Body of pancreas (tissue), 4 donors: ENCODE measurements at places on chromosomes 6 and 20. TPM values are rescaled to one million over a fixed set of nuclear protein-coding genes. Genes with fewer than 3 reads are reported as not detected.

METTL24 gene
- 2.3 TPM for total RNA-seq

CDH26 gene
- total RNA-seq: 0.33 TPM

SEC23B gene
- total RNA-seq: 29.0 TPM

FAM83C gene
- not detected for total RNA-seq

HLA-DMB gene
- total RNA-seq: 3.0 TPM

IPCEF1 gene
- 5.7 TPM for total RNA-seq

CRISP2 gene
- total RNA-seq: not detected

ULBP1 gene
- total RNA-seq: not detected

DNA sequence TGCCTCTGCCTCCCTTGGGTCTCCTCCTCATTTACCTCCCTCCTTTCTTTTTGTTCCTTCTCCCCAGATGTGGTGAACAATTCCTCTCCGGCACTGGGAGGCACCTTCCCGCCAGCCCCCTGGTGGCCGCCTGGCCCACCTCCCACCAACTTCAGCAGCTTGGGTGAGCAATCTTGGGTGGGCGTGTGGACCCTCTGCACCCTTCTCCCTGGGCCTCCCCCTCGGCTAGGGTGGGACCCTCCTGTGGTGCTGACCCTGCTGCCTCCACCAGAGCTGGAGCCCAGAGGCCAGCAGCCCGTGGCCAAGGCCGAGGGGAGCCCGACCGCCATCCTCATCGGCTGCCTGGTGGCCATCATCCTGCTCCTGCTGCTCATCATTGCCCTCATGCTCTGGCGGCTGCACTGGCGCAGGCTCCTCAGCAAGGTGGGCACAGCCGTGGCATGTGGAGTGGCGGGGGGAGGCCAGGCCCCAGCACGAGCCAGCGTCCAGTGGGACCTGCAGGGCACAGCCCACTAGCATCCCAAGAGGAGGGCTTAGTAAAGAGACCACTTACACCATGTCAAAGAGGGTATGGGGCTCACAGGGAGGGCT lies 8.8 kb downstream of the DDR1 start:
- H3K36me3 ChIP-seq: peaks cover 33% of the 10 kb centered on the region
- no peak overlapping the region for H3K4me3 ChIP-seq
- peaks cover 7% of the 10 kb centered on the region for H3K4me1 ChIP-seq
- H3K27ac ChIP-seq: no peak overlapping the region
- no peaks in the 10 kb centered on the region for H3K27me3 ChIP-seq

GRCh38 chr6:158213925-158214674 lies 46.0 kb downstream of the GTF2H5 start:
- no peak overlapping the region for H3K4me3 ChIP-seq
- no peaks in the 10 kb centered on the region for H3K36me3 ChIP-seq
- no peaks in the 10 kb centered on the region for H3K27me3 ChIP-seq
- H3K27ac ChIP-seq: no peak overlapping the region
- DNase-seq: peak; percentile 63

GRCh38 chr6:66605971-66606370 lies 898.9 kb upstream of the EYS start:
- no peaks in the 10 kb centered on the region for H3K36me3 ChIP-seq
- no peak overlapping the region for H3K4me3 ChIP-seq
- no peak overlapping the region for H3K27ac ChIP-seq
- DNase-seq: no peak
- H3K27me3 ChIP-seq: no peaks in the 10 kb centered on the region
- no peaks in the 10 kb centered on the region for H3K4me1 ChIP-seq

DNA sequence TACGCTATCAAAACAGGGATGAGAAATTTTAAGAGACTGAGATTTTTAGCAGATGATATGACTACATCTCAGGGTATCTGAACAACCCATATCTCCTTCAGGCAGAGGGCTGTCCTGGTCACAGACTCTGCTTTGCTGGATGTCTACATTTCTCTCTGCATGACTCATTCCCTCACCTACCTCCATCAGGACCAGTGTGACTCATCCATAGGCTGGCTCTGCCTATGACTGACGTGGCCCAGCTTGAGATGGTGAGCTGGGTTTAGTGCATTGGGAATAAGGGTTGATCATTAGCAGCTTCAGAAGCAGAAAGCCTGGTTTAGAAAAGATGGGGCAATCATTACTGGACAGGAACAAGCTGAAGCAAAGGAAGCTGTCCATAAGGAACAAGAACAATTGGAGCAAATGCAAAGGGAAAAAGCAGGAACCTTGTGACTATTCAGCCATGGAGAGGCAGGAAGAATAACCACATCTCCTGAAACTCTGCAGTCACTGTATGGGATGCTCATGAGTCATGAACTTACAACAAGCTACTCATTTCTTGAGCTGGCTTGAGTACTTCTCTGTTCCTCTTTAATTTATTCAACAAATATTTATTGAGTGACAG lies 86.4 kb upstream of the CBLN4 start:
- H3K27ac ChIP-seq: no peak overlapping the region
- no peaks in the 10 kb centered on the region for H3K27me3 ChIP-seq
- no peaks in the 10 kb centered on the region for H3K36me3 ChIP-seq
- no peak for DNase-seq
- H3K4me1 ChIP-seq: no peaks in the 10 kb centered on the region
- H3K4me3 ChIP-seq: no peak overlapping the region

DNA sequence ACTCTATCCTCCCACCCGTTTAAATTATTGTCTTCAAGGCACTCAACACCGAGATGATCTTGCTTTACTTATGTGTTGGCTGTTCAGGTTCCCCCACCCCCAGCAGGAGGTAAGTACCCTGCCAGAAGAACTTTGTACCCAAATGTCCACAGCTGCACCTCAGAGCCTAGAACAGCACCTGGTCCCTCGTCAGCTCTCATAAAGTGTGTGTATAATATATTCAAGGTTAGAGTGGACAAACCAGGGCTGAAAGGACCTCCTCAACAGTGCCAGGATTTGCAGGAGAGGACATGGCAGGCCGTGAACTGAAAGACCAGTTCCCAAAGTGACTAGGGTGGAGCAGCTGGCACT lies 5.9 kb upstream of the CPXM1 start:
- no peak overlapping the region for H3K4me3 ChIP-seq
- H3K36me3 ChIP-seq: no peaks in the 10 kb centered on the region
- peaks cover 2% of the 10 kb centered on the region for H3K4me1 ChIP-seq
- no peaks in the 10 kb centered on the region for H3K27me3 ChIP-seq
- H3K27ac ChIP-seq: no peak overlapping the region

DNA sequence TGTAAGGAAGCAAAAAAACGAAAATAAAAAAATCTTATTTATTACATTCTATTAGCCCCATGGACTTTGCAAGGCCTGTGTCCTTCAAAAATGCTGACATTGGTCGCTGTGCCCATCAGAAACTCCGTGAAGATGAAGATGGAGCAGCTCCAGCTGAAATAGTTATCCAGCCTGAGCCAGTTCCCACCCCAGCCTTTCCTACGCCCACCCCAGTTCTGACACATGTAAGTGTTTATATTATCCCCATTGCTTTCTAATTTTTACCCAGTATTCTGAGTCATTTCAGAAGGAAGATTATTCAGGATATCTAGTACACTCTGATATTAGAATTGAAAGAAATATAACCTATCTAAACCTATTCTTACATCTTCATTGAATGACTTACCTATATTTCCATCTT lies 217.7 kb downstream of the ARHGAP18 start:
- no peak overlapping the region for H3K4me3 ChIP-seq
- no peak overlapping the region for H3K27ac ChIP-seq
- H3K27me3 ChIP-seq: no peaks in the 10 kb centered on the region
- no peaks in the 10 kb centered on the region for H3K36me3 ChIP-seq
- DNase-seq: no peak

DNA sequence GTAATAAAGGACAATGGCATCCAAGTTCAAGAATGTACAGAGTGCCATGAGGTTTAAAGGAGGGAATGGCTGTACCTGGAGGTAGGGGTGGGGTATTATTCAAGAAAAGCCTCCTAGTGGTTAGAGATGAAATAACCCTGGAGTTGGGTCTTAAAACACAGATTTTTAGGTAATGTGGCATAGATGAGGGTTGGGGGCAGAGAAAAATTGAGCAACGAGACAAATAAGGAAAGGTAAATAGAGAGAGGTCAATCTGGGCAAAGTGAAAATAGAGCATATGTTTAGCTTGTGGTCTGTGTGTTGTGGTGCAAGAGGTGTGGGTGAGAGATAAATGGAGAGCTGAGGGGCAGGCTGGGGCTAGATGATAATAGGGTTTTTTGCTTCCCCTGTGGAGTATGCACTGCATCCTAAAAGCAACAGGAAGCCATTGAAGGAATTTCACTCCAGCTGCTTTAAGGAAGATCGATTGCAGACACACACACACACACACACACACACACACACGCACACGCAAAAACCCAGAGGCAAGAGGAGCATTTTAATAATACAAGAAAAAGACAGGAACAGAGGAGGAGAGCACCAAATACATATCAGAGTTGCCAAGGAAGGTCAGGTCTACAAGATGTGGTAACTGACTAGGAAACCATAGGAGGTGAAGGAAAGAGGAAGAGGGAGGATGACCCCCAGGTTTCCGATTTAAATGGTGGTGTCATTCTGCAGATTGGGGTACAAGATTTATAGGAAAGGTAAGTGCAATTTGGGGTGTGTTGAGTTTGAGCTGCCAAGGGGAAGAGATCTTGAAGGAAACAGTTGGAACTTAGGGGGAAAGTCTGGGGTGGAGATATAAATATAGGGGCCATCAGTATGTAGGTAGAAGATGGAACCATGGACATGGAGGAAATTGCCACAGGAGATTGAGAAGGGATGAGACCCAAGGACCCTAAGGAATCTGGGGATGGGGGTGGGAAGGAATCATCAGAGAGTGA lies 31.3 kb upstream of the ADGRF1 start:
- H3K27ac ChIP-seq: no peak overlapping the region
- no peak for DNase-seq
- no peaks in the 10 kb centered on the region for H3K27me3 ChIP-seq
- H3K4me3 ChIP-seq: no peak overlapping the region
- no peaks in the 10 kb centered on the region for H3K36me3 ChIP-seq

DNA sequence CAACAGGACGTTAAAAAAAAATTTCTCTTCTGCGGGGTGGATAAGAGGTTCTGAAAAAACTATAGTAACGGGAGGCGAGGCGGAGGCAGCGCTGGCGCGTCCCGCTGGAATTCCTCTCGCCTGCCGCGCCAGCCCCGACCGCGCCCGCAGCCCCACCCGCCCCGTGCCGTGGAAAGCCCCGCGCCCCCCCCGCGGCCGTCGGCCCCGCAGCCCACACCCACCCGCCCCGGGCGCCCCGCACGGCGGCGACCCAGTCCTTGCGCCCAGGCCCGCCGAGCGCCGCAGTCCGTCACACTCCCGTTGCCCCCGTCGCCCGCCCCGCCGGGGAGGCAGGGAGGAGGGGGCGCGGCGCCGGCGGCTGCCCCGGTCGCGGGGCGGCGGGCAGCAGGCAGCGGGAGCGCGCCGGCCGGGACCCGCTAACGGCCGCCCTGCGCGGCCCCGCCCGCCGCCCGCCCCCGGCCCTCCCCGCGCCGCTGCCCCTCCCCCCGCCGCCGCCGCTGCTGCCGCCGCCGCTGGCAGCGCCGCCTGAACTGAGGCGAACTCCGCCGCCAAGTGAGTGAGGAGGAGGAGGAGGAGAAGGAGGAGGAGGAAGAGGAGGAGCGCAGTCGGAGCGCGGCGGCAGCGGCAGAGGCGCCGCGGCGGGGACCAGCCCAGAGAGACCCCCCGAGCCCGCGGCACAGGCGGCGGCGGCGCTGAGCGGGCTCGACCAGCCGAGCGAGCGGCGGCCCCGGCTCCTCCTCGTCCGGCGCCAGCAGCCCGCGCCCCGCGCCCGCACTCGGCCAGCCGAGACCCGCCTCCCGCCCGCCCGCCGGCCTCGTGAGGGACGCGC lies at the start of gene QKI:
Gene QKI (plus strand): TSS at position 602 of the 829 bp plus-strand sequence. CDS start 476 bp downstream, outside the sequence.
- no peaks in the 10 kb centered on the region for H3K27me3 ChIP-seq
- DNase-seq: peak; percentile 82
- H3K27ac ChIP-seq: peak within 1 kb of the TSS; percentile 98
- H3K4me1 ChIP-seq: peaks cover 16% of the 10 kb centered on the region

GRCh38 chr6:130034378-130035146 lies 16.2 kb downstream of the L3MBTL3 start:
- no peaks in the 10 kb centered on the region for H3K27me3 ChIP-seq
- H3K4me3 ChIP-seq: no peak overlapping the region
- no peaks in the 10 kb centered on the region for H3K36me3 ChIP-seq
- no peak for DNase-seq
- H3K27ac ChIP-seq: no peak overlapping the region

GRCh38 chr6:80477591-80477990 lies 371.1 kb downstream of the BCKDHB start:
- H3K27ac ChIP-seq: no peak overlapping the region
- no peak for DNase-seq
- H3K4me3 ChIP-seq: no peak overlapping the region
- no peaks in the 10 kb centered on the region for H3K36me3 ChIP-seq
- no peaks in the 10 kb centered on the region for H3K4me1 ChIP-seq

GRCh38 chr6:133033263-133033662 lies 207.9 kb upstream of the EYA4 start:
- H3K27ac ChIP-seq: no peak overlapping the region
- H3K4me1 ChIP-seq: no peaks in the 10 kb centered on the region
- H3K4me3 ChIP-seq: no peak overlapping the region
- DNase-seq: no peak
- H3K36me3 ChIP-seq: no peaks in the 10 kb centered on the region

- H3K27ac ChIP-seq: no peak overlapping the region
- peaks cover 16% of the 10 kb centered on the region for H3K4me1 ChIP-seq
- H3K27me3 ChIP-seq: no peaks in the 10 kb centered on the region
- no peaks in the 10 kb centered on the region for H3K36me3 ChIP-seq
Observed at GRCh38 chr6:161747506-161747905, 473.6 kb upstream of the AGPAT4 start.

GRCh38 chr6:34315780-34316179 lies 67.0 kb upstream of the SMIM29 start:
- H3K27me3 ChIP-seq: no peaks in the 10 kb centered on the region
- H3K27ac ChIP-seq: peak overlapping the region; percentile 7
- no peaks in the 10 kb centered on the region for H3K36me3 ChIP-seq

- no peak overlapping the region for H3K27ac ChIP-seq
- H3K4me1 ChIP-seq: no peaks in the 10 kb centered on the region
- no peaks in the 10 kb centered on the region for H3K36me3 ChIP-seq
- H3K27me3 ChIP-seq: no peaks in the 10 kb centered on the region
- H3K4me3 ChIP-seq: no peak overlapping the region
Observed at GRCh38 chr6:90714319-90714718, 127.4 kb upstream of the MAP3K7 start.

DNA sequence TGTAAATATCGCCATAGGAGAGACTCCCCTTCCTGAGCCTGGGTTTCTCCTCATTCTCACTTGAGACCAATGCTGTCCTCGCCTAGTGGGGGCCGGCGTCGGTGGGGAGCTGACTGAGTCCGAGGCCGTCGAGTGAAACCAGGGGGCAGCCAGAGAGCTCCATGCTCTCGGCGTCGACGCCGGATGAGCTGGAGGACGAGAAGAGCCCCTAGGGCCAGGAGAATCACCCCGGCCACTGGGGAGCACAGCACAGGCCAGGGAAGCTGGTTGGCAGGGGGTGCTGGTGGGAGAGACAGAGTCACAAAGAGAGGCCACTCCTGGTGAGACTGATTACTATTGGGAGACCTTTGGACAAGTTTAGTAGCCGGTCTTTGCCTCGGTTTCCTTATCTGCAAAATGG lies 6.4 kb upstream of the GPSM3 start:
- no peaks in the 10 kb centered on the region for H3K36me3 ChIP-seq
- no peak for DNase-seq
- no peaks in the 10 kb centered on the region for H3K27me3 ChIP-seq
- no peak overlapping the region for H3K27ac ChIP-seq
